ENCODE measurements at places on chromosomes 4 and X.

- DNase-seq: no peak
These were observed 21.2 kb downstream of the TMEM255A start for GRCh38 chrX:120290107-120290506.

GRCh38 chrX:15804563-15804962 is 14.3 kb downstream of the ZRSR2 start:
- peak; percentile 21 for DNase-seq

- no peak for DNase-seq
These were observed 97.2 kb downstream of the CPZ start for GRCh38 chr4:8689741-8690140.

DNA sequence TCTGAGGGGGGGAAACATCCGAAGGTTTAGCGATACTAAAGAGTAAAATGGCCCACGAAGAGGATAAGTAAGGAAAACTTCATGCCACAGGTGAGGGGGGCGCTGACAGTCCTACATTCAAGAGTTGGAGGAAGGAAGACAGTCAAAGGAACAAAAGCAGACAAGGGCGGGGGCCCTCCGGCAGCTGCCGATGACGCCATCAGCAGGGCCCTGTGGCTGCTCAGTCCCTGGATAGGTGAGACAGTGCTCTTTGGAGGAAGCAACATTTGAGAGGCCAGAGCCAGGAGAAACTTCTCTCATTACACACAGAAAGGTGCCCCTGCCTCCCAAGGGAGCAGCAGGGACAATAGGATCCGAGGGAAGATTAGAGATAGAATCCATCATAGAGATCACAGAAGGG is 41.5 kb downstream of the RAB40AL start:
- DNase-seq: no peak

DNA sequence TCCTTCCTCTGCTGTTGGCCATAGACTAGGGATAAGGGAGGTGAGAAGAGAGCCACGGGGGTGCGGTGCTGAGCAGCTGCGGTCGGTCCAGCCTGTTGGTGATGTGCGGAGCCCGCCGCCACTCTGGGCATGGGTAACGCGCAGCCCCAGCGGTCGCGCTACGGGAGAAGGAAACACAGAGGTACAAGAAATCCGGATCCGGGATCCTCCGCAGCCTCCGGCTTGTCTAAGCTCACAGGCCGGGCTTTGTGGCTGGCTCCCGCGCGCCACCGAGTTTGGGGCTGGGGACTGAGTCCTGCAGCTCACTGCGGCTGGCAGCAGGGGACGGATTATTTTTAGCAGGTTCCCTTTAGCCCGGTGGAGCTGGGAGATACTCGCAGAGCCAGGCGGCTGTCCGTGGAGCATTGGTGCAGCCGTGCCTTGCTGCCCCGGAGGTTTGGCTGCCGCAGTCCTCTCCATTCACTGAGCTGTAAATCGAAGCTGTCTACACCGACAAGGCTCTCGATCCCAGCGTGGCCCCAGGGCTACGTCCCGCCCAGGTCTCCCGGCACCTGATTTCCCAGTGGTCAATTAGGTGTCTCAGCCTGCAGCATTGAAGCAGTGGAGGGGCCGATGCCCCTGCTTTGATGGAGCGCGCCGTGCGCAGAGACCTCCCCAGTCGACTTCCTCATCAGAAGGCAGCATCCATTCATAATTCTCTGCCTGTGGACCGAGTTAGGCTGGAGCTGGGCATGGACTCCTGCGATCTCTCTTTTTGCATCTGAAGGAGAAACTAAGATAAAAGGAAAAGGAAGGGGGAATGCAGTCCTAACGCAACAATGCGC is 81.9 kb upstream of the SCML1 start:
- no peak for DNase-seq

DNA sequence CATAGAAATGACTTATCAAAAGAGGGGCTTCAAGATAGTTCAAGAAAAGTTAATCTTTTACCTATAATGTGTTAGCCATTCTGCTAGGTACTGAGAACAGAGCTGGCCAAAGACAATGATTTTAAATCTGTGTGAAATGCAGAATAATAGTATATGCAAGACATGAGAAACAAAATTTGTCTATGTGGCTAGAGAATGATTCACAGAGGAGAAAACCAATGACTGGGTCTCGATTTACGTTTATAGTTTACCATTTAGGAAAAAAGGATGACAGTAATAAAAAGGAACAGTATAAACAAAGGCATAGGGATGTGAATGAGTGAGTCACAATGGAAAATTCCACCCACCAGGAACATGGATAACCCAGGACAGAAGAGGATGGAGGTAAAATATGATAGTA is 31.9 kb downstream of the NPFFR2 start:
- no peak for DNase-seq

GRCh38 chr4:69831646-69832325 is 28.2 kb downstream of the SULT1E1 start:
- peak; percentile 95 for DNase-seq

DNA sequence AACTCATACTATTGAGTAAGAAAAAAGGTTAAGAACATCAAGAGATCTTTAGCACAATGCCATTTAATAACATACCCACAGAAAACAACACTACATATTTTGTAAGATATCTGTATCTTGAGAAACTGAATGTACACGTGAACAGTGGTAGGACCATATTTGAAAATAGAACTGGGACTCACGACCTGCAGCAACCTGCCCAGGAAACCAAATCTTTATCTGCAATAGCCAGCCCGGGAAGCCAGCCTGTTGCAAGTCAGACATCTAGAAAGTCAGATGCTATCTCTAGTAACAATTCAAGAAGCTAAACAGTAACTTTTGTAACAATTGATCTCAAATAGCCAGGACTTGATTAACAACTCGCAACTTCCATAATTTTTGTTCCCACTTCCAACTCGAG is 52.6 kb upstream of the SOD3 start:
- DNase-seq: no peak

GRCh38 chrX:83508006-83508405 is at the start of gene POU3F4:
Gene POU3F4 (plus strand): TSS chrX:83508290. CDS start chrX:83508325, 35 bp downstream.
- DNase-seq: no peak

Measured in Kasumi-1 (cell line).